ENCODE measurements at places on chromosomes 16 and 17.

DNA sequence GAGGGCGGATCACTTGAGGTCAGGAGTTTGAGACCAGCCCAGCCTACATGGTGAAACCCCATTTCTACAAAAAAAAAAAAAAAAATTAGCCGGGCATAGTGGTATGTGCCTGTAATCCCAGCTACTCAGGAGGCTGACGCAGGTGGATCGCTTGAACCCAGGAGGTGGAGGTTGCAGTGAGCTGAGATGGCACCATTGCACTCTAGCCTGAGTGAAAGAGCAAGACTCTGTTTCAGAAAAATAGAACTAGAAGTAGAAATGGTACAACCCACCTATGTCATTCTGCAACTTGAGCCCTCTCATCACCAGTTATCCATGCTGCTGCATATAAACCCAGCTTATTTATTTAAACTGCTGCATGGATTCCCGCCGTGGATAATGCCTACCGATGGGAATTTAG, 1.6 kb downstream of the SCNN1B start:
- DNase-seq, result no peak

DNA sequence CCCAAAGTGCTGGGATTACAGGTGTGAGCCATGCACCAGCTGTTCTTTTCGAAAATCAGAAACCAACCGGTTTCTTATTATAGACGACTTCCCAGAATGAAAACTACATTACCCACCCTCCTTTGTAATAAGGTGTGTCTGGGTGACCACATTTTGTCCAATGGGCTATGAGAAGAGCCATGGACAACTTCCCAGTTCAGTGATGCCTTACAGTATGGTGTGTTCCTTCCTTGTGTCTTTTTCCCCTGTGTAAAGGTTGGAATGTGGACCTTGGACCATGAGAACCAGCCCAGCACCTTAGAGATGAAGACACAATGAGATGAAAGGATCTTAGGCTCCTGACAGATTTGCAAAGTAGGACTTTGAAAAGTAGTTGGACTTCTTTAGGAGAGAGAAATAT, 85.0 kb upstream of the ATF7IP2 start:
- DNase-seq, result no peak

GRCh38 chr17:3032258-3033247, 30.9 kb downstream of the OR1D5 start:
- DNase-seq, result no peak

GRCh38 chr16:807347-808084, 7.0 kb upstream of the GNG13 start:
- DNase-seq, result peak; percentile 82

GRCh38 chr16:3014971-3015370, 2.2 kb downstream of the CLDN9 start:
- no peak for DNase-seq

DNA sequence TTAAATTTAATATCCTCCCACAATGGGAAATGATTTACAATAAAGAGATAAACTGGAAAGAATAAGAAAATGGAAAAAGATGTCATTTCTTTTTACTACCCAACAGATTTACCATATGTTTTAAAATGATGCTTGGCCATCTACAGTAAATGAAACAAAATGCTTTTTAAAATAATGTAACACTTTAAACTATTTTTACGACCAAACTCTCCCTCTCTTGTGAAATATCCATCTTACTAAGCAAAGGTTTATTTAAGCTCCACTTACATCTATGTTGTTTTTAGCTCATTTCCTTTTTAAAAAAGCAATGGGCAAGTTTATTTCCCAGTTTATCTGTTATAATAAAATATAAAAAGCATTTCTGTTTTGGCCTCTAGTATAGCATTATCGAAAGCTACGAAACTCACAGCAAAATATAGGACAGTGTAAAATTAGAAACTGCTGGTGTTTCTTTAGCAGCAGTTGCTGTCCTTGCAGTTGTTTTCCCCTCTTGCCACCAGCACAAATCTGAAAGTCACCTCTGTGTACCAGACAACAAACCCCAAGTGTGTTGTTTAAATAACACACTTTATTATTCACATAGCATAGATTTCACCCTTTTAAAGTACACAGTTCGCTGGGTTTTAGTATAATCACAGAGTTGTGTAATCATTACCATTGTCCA, 195.1 kb downstream of the CDRT15L2 start:
- no peak for DNase-seq

DNA sequence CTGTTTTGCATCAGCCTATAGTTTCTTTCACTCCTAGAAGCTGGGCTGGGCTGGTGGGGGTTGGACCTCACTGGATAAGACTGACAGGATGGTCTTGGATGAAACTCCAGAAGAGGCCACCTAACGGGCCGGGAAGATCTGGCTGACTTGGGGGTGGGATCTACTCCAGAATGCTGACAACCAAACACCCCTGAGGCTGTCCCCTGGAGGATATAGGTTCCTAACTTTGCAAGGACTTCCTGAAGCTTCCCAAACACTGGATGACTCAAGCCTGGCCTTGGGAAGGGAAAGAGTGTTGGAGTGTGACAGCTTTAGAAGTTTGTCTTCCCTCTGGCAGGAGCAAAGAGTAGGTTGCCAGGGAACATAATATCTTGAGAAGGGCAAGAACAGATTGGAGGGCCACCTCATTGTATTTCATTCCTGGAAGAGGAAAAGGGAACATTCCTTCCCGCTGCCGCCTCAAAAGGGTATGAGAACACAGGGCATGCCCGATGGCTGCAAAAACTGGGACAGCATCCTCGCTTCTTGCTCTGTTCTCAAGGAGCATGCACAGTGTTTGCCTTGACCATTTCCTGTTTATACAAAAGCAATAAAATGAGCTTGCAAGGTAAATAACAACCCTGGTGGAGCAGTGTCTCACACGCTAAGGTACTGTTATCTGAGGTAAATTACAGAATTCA, 6.8 kb upstream of the CYB5B start:
- peak; percentile 24 for DNase-seq

DNA sequence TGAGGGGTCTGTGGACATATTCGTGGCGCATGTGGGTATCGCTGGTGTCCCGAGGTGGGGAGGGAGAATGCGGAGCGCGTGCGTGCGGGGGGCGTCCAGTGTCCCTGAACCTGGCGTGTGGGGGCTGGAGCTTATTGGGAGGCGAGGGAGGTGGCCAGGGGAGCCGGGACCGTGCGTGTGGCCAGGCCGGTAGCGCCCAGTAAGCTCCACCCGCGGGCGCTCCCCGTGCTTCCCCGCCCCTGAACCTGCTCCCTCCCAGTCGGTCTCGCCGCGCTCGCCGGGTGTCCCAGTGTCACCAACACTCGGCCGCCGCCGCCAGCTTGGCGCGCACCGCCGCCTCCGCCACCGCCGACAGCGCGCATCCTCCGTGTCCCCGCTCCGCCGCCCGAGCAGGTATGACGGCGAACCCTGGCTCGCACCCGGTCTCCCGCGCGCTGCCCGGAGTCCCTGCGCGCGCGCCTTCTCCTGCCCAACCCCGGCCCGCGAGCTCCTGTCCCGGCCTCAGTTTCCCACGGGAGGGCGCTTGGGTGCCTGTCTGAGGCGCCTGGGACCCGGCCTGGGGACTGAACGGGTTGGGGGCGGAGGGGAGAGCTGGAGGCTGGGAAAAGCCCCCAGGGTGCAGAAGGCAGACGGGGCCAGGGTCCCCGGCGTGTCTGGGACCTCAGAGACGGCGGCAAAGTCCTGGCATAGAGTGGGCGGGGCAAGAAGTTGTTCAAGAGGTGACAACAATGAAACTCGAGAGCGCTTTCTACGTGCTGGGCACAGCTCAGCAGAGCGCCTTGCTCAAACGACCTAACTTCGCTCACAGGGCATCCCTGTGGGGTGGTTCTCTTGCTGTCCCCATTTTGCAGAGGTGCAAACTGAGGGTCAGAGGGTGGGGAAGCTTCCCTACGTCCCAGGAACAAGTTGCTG, at the start of gene SCNN1B:
TSS of gene SCNN1B (plus strand) at position 258 of the 912 bp plus-strand sequence. CDS start 46,298 bp downstream, outside the sequence.
- DNase-seq, result no peak

DNA sequence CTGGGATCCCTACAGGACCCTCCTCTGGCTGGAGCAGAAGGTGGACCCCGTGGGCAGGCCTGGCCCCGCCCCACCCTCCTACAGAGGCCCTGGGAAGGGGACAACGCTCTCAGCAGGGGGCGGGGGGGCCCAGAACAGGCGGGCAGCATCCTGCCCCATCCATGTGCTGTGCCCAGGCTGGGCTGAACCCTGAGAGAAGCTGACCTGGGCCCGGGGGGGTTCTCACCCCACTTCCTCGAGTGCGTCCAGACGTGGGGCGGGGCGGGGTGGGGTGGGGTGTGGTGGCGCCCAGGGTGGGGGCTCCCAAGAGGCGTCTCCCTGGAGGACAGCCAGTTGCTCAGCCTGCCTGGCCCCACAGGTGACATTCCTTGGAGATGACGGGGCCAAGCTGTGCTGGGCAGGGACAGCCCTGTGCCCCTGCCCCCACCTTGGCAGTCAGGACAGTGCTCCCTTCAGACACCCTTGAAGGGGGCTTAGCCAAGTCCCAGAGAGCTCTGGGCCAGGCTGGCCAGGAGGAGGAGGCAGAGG, 390 bp upstream of the UNC13D start:
- DNase-seq, result peak; percentile 62

DNA sequence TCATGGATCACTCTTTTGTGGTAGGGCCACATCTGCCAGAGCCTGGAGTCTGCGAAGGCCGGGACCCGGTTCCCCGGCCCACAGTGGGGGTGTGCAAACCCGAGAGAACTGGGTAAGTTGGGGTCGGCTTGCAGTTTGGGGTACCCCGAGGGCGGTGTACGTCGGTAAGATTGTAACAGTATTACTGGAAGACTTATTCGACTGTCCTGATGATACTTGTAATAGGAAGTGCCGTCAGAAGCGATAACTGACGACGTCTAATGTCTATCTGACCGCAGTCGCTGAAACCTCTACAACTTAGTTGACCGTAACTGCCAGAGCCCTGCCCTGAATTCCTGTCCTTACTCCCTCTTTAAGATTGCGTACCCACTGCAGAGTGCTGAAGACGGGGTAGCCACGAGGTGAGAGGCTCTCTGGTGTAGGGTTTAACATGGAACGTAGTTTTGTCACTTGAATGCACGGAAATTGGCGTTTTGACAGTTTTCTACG, 24.0 kb downstream of the TRPV2 start:
- DNase-seq, result no peak

Measured in RCC 7860 (cell line).